Kidney (tissue), 22 donors: ENCODE measurements at places on chromosomes 7 and 10. TPM values are rescaled to one million over a fixed set of nuclear protein-coding genes. Genes with fewer than 3 reads are reported as not detected.

The ZNF853 gene
- 5.4 TPM for total RNA-seq

The DYDC2 gene
- 0.57 TPM for total RNA-seq

The AMPH gene
- total RNA-seq: 1.2 TPM

DNA sequence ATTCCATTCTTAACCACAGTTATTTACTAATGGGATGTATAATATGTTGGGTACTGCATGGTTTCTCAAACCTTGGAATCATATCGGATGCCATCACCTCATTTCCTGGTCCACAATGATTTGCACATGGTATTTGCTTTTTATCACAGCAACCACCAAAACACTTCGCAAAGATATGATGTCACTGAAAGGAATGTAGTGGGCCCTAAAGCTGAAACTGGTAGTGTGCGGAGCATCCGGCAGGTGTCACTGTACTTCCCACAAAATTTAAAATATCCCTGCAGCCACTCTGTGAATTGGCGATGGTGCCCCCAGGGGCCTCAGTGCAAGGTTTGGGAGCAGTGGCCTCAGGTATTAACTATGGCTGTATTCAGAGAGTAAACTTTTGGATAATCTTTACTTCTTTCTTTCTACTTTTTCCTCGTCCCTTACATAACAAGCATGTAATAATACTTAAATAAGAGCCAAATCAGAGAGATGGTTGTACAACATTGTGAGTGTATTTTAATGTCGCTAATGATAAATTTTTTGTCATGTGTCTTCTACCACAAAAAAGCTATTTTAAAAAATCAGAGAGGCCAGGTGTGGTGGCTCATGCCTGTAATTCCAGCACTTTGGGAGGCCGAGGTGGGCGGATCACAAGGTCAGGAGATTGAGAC lies 66.2 kb downstream of the FAM241B start:
- H3K27ac ChIP-seq: no peak overlapping the region
- H3K4me1 ChIP-seq: no peaks in the 10 kb centered on the region
- peak; percentile 74 for DNase-seq
- no peaks in the 10 kb centered on the region for H3K27me3 ChIP-seq

- no peak for DNase-seq
- H3K27ac ChIP-seq: no peak overlapping the region
- H3K4me1 ChIP-seq: peaks cover 3% of the 10 kb centered on the region
- no peak overlapping the region for H3K4me3 ChIP-seq
- no peaks in the 10 kb centered on the region for H3K36me3 ChIP-seq
Measured at GRCh38 chr10:35005868-35006267, 84.3 kb downstream of the CUL2 start.

DNA sequence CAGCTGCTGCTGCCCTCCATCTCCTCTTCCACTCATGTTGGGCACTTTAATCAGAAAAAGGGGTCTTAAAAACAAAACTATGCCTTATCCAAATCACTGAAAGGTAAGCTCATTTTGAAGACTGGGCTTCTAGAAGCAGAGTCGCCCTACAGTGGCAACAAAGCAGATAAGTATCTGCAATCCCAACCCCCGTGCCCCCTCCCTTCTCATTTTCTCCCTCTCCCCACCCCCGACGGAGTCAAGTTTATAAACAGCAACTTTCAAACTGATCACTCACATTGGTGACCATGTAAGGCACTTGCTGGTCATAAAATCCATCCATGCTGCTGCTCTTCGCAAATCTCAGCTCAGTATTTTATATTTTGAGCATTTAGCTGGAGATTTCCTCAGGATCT lies 738 bp downstream of the ETV1 start:
- H3K36me3 ChIP-seq: no peaks in the 10 kb centered on the region
- H3K4me1 ChIP-seq: no peaks in the 10 kb centered on the region
- H3K4me3 ChIP-seq: peak overlapping the region; percentile 84
- H3K27ac ChIP-seq: no peak overlapping the region
- no peaks in the 10 kb centered on the region for H3K27me3 ChIP-seq

DNA sequence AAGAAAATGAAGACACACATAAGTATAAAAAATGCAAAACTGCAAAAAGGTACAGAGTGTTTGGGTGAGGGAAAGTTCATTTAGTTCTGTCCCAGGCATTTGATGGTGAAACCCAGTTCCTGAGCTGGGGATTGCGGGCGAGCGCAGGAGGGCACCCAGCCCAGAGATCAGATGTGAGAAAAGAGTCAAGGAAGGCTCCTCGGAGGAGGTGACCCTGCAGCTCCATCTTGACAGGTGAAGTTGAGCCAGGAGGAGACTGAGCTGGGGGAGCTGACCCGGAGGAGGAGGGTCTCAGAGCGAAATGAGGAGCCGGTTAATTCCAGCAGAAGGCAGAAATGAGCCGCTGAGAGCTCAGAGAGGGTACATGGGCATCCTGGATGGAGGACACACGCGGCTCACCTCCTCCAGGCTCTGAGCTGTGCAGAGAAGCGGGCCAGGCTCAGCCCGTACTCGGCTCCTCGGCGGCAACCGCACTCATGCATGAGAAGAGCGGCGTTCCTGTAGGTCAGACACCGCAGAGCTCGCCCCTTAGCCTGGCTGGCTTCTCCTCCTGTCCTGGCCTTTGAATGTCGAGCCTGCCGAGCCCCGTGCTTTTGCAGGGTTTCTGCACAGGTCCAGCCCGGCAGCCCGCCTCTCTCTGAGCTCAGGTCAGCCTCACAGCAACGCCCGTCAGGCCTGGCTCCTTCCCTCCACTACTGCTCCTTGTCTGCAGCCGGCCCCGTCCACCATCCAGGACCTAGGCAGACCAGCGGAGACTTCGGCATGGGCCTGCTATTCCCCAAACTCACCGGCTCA lies 9.5 kb upstream of the RAMP3 start:
- DNase-seq: peak; percentile 29
- no peaks in the 10 kb centered on the region for H3K36me3 ChIP-seq
- no peak overlapping the region for H3K4me3 ChIP-seq
- no peaks in the 10 kb centered on the region for H3K27me3 ChIP-seq
- no peaks in the 10 kb centered on the region for H3K4me1 ChIP-seq
- H3K27ac ChIP-seq: no peak overlapping the region

DNA sequence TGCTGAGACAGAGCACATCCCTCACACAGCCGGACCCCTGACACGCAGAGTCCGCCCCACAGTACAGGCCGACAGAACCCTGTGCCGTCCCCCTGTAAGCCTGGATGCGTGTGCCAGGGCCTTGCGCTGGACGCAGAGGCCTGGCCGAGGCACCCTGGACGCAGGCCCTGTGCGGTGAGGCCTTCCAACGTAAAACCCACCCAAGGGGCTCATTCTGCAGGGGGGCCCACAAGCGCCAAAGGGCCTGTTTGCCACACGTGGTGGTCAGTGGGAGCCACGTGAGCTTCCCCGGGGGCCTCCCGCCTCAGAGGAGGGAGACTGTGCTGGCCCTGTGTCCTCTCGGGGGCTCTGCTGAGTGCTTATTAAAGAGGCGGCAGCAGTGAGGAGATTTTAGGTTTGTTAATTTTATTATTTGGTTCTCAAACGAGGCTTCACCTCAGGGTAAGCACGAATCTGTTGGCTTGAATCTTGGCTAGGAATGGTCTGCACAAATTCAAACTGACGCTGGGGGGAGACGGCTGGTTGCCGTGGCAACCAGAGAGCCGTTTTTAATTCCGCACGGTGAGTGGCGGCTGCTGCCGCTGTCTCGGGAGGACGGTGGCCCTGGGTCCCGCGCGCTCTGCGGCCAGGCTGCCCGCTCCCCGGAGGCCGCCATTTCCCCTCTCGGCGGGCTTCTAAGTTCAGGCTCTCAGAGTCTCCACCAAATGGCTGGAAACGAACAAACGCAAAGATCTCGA lies 4.9 kb upstream of the ADGRA1 start:
- no peak overlapping the region for H3K4me3 ChIP-seq
- H3K36me3 ChIP-seq: no peaks in the 10 kb centered on the region
- H3K27ac ChIP-seq: no peak overlapping the region
- peaks cover 4% of the 10 kb centered on the region for H3K27me3 ChIP-seq
- H3K4me1 ChIP-seq: no peaks in the 10 kb centered on the region

DNA sequence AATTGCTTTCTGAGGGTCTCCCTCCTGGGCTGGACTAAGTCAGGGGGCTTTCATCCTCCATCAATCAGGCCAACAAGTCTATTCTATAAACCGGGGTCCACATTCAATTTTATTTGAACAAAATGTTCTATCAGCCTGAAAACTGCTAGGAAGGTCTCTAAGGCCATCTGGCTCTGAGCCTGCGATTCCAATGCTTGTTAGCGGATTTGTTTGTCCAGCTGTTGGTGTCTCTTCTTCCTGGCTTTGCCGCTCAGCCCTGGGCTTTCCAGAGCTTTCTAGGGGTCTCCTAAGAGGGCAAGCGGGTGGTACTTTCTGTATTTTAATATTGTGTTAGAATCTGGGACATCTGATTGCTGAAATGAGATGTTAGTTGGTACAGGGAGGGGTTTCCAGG lies 136.7 kb downstream of the VIPR2 start:
- H3K4me3 ChIP-seq: no peak overlapping the region
- H3K4me1 ChIP-seq: no peaks in the 10 kb centered on the region
- peak; percentile 59 for DNase-seq
- H3K27me3 ChIP-seq: no peaks in the 10 kb centered on the region
- no peak overlapping the region for H3K27ac ChIP-seq
